CD4-positive, alpha-beta memory T cell (primary cell): ENCODE measurements at places on chromosomes 12 and 14. TPM values are rescaled to one million over a fixed set of nuclear protein-coding genes. Genes with fewer than 3 reads are reported as not detected.

DNA sequence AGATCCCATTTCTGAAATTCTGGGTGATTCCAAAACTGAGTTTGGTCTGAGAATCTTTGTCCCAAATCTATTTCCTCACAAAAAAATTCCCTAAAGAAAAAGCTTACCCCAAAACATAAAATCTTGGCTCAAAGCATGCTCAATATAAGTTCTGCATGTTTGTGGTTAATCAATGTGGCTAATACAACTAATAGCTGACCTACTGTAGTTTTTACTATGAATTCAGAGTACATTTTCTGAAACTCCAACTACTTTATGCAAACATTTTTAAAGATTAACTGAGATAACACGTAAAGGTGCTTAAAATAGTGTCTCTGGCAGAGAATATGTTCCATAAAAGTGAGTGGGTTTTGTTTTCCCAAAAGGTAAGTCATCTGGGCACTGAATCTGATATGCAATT lies 133.1 kb downstream of the MED13L start:
- H3K4me3 ChIP-seq, result no peak overlapping the region
- peaks cover 36% of the 10 kb centered on the region for H3K4me1 ChIP-seq
- H3K36me3 ChIP-seq, result no peaks in the 10 kb centered on the region
- no peak overlapping the region for H3K27ac ChIP-seq

DNA sequence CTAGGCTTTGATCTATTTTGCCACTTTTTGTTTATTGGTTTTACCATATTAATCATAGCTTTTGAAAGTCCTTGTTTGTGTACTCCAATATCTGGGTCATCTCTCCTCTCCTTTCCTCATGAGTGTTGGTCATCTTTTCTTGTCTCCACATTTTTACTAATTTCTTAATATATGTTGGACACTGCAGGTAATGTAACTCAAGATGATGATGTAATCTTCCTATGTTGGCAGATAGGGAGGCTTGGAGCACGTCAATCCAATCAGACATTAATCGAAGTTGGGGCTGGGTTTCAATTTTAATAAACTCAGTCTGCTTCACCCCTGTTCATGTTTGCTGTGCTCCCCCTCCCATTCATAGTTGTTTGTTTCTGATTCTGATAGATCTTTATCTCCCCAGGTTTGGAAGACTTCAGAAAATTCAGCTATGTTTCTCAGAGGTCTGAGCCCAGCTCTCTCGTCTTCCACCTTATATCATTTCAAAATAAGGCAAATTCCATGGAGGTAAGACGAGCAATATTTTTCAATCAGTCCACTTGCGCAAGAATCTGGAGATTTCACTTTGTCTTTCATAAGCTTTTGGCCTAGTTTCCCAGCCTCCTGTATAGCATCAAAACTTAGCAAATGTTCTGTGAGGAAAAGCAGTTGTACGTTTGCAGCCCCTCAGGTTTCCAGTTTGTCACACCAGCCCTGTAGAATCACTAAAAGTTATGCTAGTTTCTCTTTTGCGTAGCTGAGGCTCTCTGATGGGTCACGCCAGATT lies 504.1 kb downstream of the TMTC2 start:
- H3K27me3 ChIP-seq, result no peaks in the 10 kb centered on the region
- H3K27ac ChIP-seq, result no peak overlapping the region
- no peak for DNase-seq
- H3K4me3 ChIP-seq, result no peak overlapping the region

GRCh38 chr12:67826148-67826547 lies 163.1 kb upstream of the IFNG-AS1 start:
- H3K27ac ChIP-seq, result no peak overlapping the region
- H3K27me3 ChIP-seq, result no peaks in the 10 kb centered on the region
- peaks cover 17% of the 10 kb centered on the region for H3K4me1 ChIP-seq
- no peak for DNase-seq

- peaks cover 86% of the 10 kb centered on the region for H3K4me1 ChIP-seq
- no peaks in the 10 kb centered on the region for H3K27me3 ChIP-seq
- H3K36me3 ChIP-seq, result peaks cover 17% of the 10 kb centered on the region
Measured at GRCh38 chr14:73742520-73743238, 28.5 kb upstream of the PNMA1 start.

DNA sequence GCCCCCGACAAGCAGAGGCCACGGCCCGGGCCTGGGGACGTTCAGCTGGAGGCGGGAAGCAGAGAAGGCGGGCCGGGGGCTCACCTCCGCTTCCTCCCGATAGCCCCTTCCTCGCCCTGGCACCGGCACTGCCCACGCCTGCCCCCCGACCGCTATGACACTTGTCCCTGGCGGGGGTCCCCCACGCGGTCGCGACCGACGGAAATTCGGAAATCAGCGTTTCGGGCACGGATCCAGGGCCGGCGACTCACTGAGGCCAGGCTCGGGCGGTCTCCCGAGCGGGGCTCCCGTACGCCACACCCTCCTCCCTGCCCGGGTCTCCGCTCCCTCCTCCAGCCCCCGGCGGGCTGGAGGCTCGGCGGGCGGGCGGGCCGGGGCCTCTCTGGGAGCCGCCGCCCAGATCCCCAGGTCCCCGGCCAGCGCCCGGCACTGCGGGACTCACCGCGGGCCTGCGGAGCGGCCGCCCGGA lies 581 bp downstream of the PITPNM2 start:
- H3K27ac ChIP-seq, result peak overlapping the region; percentile 34
- H3K4me3 ChIP-seq, result peak overlapping the region; percentile 43
- DNase-seq, result peak; percentile 16
- H3K27me3 ChIP-seq, result no peaks in the 10 kb centered on the region
- H3K36me3 ChIP-seq, result no peaks in the 10 kb centered on the region
- peaks cover 23% of the 10 kb centered on the region for H3K4me1 ChIP-seq

- H3K4me1 ChIP-seq, result no peaks in the 10 kb centered on the region
- H3K27ac ChIP-seq, result no peak overlapping the region
- no peak overlapping the region for H3K4me3 ChIP-seq
- no peaks in the 10 kb centered on the region for H3K27me3 ChIP-seq
- no peaks in the 10 kb centered on the region for H3K36me3 ChIP-seq
Measured at GRCh38 chr12:30268041-30268440, 427.6 kb downstream of the IPO8 start.

- H3K4me1 ChIP-seq, result no peaks in the 10 kb centered on the region
- H3K36me3 ChIP-seq, result no peaks in the 10 kb centered on the region
- no peaks in the 10 kb centered on the region for H3K27me3 ChIP-seq
- no peak overlapping the region for H3K4me3 ChIP-seq
- H3K27ac ChIP-seq, result no peak overlapping the region
Measured at GRCh38 chr12:6263931-6264330, 46.6 kb upstream of the PLEKHG6 start.

- H3K4me1 ChIP-seq, result peaks cover 17% of the 10 kb centered on the region
- H3K4me3 ChIP-seq, result no peak overlapping the region
- H3K36me3 ChIP-seq, result no peaks in the 10 kb centered on the region
- DNase-seq, result no peak
- H3K27ac ChIP-seq, result no peak overlapping the region
Measured at GRCh38 chr12:123929946-123930583, 42.6 kb downstream of the CCDC92 start.

- H3K36me3 ChIP-seq, result no peaks in the 10 kb centered on the region
- peaks cover 5% of the 10 kb centered on the region for H3K27me3 ChIP-seq
- no peak overlapping the region for H3K27ac ChIP-seq
- peaks cover 17% of the 10 kb centered on the region for H3K4me1 ChIP-seq
Measured at GRCh38 chr12:104060791-104061190, 3.5 kb upstream of the HCFC2 start.

DNA sequence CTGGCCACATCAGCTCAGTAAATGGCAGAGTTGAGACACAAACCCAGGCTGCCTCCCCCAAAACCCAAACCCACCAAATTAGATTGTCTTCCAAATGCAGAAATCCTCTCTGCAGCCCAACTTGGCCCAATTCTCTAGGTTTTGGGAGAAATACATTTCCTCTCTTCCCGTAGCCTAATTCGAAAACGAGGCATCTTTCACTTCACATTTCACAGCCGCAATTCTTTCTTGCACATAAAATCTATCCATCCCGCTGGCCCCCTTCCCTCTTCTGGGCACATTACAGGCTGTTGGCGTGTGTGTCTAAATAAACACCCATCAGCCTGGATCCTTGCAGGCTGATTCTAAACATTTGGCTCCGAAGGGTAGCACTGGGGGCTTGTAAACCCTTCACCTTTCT lies 83.8 kb upstream of the VRK1 start:
- H3K4me1 ChIP-seq, result peaks cover 5% of the 10 kb centered on the region
- H3K27me3 ChIP-seq, result no peaks in the 10 kb centered on the region
- no peak overlapping the region for H3K4me3 ChIP-seq
- H3K36me3 ChIP-seq, result no peaks in the 10 kb centered on the region
- H3K27ac ChIP-seq, result no peak overlapping the region

The TRIM9 gene
- total RNA-seq, result 0.55 TPM

DNA sequence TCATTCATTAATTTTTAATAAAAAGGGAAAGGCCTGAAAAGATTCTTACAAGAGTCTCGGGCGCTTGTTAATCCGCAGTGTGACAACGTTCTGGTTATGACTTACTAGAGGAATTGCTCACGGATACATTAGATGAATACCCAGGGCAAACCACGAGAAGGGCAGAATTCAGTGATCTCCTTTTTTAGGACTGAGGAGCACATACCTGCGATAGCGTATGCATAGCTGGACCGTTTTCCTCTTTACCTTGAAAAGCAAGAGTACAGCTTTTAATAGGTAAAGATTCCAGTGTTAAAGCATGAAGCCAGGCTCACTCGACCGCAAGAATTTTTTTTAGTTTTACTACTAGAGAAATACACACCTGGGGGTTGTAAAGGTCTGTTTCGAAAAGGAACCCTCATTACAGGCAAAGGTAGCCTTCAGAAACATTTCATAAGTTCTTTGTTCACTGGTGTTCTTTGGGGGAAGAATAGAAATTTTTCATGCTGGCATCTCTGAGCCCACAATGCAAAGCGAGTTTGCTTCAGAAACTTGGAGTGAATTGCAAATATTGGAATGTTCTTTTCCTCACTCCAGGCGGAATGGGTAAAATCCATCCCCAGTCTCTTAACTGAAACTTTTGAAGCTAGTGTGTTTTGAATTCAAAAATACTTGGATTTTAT lies 953 bp downstream of the MAPK1IP1L start:
- H3K4me3 ChIP-seq, result peak overlapping the region; percentile 98
- no peaks in the 10 kb centered on the region for H3K27me3 ChIP-seq
- peaks cover 48% of the 10 kb centered on the region for H3K4me1 ChIP-seq
- H3K27ac ChIP-seq, result peak overlapping the region; percentile 100
- no peak for DNase-seq

GRCh38 chr14:69909826-69910550 lies 30.8 kb downstream of the SMOC1 start:
- H3K4me3 ChIP-seq, result no peak overlapping the region
- no peaks in the 10 kb centered on the region for H3K36me3 ChIP-seq
- no peak for DNase-seq

- no peaks in the 10 kb centered on the region for H3K4me1 ChIP-seq
- no peak overlapping the region for H3K4me3 ChIP-seq
Measured at GRCh38 chr14:96231526-96232130, 24.4 kb upstream of the BDKRB1 start.

- H3K27ac ChIP-seq, result no peak overlapping the region
- H3K4me1 ChIP-seq, result peaks cover 37% of the 10 kb centered on the region
- no peaks in the 10 kb centered on the region for H3K27me3 ChIP-seq
- no peak overlapping the region for H3K4me3 ChIP-seq
- H3K36me3 ChIP-seq, result no peaks in the 10 kb centered on the region
Measured at GRCh38 chr12:53624458-53624857, 1.7 kb downstream of the ATF7 start.

The MYBPC1 gene
- not detected for total RNA-seq

The HNF1A gene
- not detected for total RNA-seq

- no peak overlapping the region for H3K27ac ChIP-seq
- no peaks in the 10 kb centered on the region for H3K36me3 ChIP-seq
- H3K27me3 ChIP-seq, result no peaks in the 10 kb centered on the region
- DNase-seq, result no peak
Measured at GRCh38 chr12:58509116-58509885, 411.0 kb downstream of the LRIG3 start.

The KIF5A gene
- total RNA-seq, result 0.96 TPM

GRCh38 chr12:20395791-20396550 lies 27.6 kb downstream of the PDE3A start:
- DNase-seq, result no peak
- H3K4me1 ChIP-seq, result no peaks in the 10 kb centered on the region
- H3K27me3 ChIP-seq, result no peaks in the 10 kb centered on the region
- no peak overlapping the region for H3K27ac ChIP-seq

DNA sequence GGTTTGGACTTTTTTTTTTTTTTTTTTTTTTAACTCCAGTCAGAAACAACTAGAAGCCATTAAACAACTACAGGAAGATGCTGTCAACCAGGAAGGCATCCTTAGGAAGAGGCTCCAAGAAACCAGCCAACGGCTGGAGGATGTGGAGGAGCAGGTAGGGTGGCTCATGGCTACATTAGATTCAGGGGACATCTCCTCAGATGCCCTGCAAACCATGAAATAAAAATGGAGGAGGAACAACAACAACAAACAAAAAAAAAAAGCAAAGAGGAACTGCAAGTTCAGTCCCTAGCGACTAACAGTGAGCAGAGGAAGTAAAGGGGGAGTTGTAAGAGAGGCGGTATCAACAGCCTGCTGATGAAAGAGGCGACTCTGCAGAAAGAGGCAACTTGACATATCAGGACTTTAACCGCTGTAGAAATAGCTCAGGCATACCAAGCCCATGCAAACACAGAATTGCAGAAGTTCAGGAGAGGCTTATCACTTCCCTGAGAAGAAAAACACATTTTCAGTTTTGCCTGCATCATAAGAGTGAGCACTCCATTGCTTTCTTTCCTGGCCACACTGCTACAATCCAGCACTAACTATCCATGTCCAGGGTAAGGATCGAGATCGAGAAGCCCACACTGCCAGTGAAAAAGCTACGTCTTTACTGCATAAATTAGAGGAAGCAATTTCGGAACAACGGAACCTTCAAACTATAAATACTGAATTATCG lies 103.5 kb upstream of the BCAT1 start:
- H3K4me3 ChIP-seq, result peak overlapping the region; percentile 88
- no peaks in the 10 kb centered on the region for H3K27me3 ChIP-seq
- H3K4me1 ChIP-seq, result peaks cover 51% of the 10 kb centered on the region
- peak overlapping the region; percentile 52 for H3K27ac ChIP-seq
- peak; percentile 88 for DNase-seq

DNA sequence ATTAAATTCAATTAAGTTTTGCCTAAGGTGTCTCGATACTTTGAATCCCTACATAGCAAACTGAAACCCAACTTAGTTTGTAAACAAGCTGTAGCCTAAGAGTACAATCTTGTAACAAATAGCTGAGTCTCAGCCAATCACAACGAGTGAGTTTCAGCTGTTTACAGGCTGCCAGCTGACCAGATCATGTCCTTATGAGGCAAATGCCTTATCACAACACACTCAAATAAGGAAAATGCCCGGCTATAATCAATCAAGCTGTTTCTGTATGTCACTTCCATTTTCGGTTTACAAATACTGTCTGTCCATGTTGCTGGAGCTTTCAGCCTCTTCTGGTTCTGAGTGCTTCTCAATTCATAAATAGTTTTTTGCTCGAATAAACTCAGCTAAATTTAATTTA lies 943.8 kb downstream of the SLC16A7 start:
- no peak overlapping the region for H3K4me3 ChIP-seq
- no peak for DNase-seq
- H3K4me1 ChIP-seq, result no peaks in the 10 kb centered on the region
- no peaks in the 10 kb centered on the region for H3K27me3 ChIP-seq
- no peak overlapping the region for H3K27ac ChIP-seq
- H3K36me3 ChIP-seq, result no peaks in the 10 kb centered on the region

- H3K4me1 ChIP-seq, result no peaks in the 10 kb centered on the region
- DNase-seq, result no peak
- H3K4me3 ChIP-seq, result no peak overlapping the region
- no peaks in the 10 kb centered on the region for H3K36me3 ChIP-seq
- no peaks in the 10 kb centered on the region for H3K27me3 ChIP-seq
- H3K27ac ChIP-seq, result no peak overlapping the region
Measured at GRCh38 chr14:86491743-86492142, 961.8 kb downstream of the FLRT2 start.
